ENCODE measurements at places on chromosomes 2 and 18. TPM values are rescaled to one million over a fixed set of nuclear protein-coding genes. Genes with fewer than 3 reads are reported as not detected.

DNA sequence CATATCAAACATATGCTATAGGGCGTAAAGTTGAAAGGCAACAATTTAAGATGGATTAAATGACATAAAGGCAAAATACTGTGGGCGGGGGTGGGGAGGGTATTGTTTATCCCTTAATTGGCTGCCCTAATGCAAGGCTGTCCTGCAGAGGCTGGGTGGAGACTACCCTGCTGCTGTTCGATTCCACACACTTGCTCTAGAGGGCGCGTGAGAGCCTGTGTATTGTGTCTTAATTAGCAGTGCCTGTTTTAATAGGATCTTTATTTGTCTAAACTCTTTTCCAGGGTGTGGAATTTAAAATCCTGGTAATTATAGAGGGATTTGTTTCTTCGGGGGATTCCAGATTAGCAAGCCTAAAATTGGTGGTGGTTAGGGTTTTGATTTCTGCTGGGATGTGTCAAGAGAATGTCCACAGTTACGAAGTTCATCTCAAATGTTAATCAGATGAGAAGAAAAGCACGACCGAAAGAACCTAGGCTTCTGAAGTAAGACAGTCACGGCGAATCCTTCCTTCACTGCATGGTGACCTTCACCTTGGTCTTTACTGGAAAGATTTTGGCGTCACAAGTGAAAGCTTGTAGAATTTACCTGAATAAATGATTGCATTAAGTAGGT lies 103.5 kb upstream of the MAP3K20 start:
- no peak for DNase-seq

DNA sequence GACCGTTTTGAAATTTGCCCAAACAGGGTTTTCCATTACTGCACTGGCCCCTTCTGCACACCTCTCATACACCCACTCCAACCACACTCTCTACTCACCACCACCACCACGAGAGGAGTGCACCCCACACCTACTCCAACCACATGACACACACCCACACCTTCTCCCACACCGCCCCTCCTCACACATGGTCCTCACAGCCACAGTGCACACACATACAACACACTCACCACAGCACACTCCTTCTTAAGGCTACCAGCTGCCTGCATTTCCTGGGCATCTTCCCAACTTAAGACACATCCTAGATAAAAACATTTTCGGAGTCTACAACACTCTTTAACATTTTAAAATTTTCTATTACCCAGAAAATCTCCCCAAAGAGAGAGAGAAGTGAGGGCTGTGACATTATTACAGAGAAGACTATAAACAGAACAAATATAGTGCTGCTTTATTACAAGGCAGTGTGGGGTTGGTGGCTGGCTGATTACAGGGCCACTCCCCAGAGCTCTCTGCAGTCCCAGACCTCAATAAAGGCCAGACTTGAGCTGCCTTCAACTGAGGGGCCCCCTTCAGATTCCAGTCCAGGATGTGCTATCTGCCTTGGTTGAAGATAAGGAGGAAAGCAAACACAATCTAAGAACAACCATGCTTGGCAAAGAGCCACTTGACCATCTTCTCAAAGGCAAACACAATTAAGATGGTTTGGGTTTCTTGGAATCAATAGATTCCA lies 36.1 kb downstream of the NHEJ1 start:
- no peak for DNase-seq

GRCh38 chr2:101846973-101847372 lies 144.8 kb upstream of the IL1R2 start:
- no peak for DNase-seq

- peak; percentile 32 for DNase-seq
Measured at GRCh38 chr2:30789670-30790210, 17.5 kb downstream of the CAPN13 start.

- no peak for DNase-seq
Measured at GRCh38 chr2:218010984-218011652, 8.3 kb upstream of the TNS1 start.

- DNase-seq: no peak
Measured at GRCh38 chr2:42860319-42861094, 68.1 kb upstream of the HAAO start.

- no peak for DNase-seq
Measured at GRCh38 chr2:22623620-22624019, 761.4 kb upstream of the KLHL29 start.

DNA sequence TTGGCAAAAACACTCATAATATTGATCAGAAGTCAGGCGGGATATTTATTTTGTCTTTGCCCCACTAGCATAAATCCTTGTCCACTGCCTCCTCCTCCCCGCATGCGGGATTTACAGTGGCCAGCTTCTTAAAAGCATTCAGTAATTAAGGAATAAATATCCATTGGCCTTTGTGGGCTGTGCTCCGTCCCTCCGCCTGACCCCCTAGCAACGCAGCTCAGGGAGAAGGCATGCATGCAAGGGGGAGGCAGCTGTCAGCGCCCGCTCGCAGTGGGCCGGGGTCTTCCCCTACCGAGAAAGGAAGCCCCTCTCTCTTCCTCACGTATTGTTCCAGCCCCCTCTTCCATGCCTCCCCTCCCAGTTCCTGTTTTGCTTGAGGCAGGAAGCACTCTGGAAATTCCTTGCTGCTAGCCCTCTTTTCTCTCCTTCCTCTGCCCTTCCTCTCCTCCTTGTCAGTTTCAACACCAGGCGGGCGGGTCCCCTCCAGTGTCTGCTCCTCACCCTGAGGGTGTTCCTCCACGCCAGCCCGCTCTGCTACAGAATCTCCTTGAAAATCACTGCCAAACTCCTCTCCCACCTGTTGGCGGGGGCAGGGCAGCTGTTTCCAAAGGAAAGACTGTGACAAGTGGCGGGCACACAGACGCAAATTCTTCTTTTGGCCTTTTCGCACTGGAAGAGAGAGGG lies 60.1 kb downstream of the GBX2 start:
- DNase-seq: no peak

- DNase-seq: no peak
Measured at GRCh38 chr18:58514773-58515172, 114.1 kb downstream of the ALPK2 start.

DNA sequence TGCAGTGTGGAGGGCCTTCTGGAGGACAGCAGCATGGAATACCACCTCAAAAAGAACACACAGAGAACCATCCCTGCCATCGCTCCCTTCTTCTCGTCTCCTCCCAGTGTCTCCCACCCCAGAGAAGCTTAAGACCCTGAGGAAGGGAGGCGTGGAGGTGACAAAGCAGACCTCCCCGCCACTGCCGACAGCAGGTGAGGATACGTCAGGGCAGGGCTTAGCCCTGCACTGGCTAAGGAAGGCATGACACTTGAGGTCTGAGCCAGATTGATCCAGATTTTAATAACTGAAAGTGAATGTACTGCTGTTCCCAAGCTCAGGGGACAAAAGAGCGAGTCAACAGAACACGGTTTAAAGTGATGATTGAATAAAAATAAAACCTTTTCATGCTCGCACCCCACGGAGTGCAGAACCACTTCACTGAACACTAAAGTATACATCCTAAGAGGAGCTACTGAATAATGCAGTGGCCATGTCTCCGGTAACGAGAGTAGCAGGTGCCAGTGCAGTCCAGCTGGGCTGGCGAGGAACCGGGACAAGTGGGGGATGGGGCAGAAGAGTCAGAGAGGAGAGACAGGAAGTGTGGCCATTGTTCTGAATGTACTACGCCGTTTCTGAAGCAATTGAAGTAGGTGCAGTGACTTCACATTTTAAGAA lies 391.0 kb downstream of the CDH2 start:
- no peak for DNase-seq

DNA sequence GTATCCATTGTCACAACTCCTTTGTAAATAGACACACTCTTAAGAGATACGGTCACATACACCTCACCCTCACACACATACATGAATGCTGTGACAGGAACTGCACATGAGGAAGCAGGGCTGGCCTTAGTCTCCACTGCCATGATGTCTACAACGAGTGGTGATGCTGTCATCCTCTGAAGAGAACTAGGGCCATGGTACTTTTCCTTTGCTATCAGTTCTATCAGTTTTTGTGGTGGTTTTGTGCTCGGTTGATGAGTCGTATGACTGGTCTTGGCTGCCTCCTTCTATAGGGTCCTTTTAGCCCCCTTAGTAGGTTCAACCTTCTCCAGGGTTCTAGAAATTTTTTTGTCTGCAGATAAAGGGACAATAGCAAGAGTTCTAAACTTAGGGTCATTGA lies 66.0 kb downstream of the MYO3B start:
- DNase-seq: no peak

DNA sequence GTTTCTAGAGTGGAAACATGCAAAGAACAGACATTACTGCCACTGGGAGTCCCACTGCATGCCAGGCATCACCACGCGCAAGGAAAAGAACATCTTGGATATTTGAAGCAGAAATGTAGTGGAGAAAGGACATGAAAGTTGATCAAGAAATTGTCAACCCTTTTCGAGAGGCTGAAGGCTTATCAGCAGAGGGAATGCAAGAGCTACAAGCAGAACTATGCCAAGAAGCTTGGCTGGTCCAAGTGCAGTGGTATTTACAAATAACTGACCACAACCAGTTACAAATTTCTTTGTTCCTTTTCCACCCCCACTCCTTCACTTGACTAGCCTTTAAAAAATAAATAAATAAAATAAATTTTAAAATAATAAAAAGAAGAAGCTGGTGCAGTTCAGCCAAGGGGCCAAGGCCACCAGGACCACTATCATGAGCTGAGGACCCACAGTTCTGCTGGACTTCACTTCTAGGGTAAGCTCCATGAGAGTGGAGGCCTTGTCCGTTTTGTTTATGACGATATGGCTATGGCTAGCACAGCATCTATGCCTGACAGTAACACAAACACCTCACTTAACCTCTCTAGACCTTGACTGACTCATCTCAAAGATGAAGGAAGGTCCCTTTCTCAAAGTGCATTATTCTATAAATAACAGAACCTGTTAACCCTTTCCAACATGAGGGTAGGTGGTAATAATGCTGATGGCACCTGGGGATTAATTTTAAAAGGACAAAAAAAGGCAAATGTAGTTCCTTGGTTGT lies 20.9 kb downstream of the MARCHF4 start:
- DNase-seq: no peak

DNA sequence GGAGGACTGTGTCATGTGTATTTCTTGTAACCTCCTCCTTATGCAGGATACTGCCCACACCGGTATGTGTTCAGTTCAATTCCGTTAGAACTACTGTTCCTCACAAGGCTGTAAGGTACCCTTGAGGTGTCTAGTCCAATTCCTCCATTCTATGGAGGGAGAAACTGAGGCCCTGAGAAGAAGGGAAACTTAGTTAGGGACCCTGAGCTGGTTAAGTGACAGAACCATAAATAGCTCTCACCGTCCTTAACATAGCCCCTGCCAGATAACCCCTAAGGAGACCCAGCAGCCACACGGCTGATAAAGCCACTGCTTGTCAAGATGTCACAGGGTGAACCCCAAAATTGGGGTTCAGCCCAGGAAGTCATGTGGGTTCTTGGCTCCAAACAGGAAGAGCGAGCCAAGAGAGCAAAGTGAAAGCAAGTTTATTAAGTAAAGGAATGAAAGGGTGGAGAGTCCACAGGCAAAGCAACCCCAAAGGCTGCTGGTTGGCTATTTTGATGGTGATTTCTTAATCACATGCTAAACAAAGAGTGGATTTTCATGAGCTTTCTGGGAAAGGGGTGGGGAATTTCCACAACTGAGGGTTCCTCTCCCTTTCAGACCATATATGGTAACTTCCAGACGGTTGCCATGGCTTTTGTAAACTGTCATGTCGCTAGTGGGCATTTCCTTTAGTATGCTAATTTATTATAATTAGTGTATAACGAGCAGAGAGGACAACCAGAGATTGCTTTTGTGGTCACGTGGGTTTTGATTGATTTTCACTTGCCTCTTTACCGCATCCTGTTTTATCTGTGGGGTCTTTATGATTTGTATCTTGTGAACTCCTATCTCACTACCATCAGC lies 83.4 kb upstream of the RTN4 start:
- DNase-seq: no peak

- no peak for DNase-seq
Measured at GRCh38 chr18:74392323-74392722, 64.8 kb downstream of the DIPK1C start.

The FEV gene
- total RNA-seq: 51.1 TPM

The CPO gene
- 0.24 TPM for total RNA-seq

The CRYGC gene
- total RNA-seq: not detected

The SCYGR4 gene
- not detected for total RNA-seq

The LHCGR gene
- total RNA-seq: 0.92 TPM

Measured in type B pancreatic cell (in vitro differentiated cells).